Stimulated activated CD8-positive, alpha-beta memory T cell treated with anti-CD3 and anti-CD28 coated beads, Interleukin-15, amount 100 ng/mL, for 24 hours (primary cell): ENCODE measurements at places on chromosomes 2 and 18.

DNA sequence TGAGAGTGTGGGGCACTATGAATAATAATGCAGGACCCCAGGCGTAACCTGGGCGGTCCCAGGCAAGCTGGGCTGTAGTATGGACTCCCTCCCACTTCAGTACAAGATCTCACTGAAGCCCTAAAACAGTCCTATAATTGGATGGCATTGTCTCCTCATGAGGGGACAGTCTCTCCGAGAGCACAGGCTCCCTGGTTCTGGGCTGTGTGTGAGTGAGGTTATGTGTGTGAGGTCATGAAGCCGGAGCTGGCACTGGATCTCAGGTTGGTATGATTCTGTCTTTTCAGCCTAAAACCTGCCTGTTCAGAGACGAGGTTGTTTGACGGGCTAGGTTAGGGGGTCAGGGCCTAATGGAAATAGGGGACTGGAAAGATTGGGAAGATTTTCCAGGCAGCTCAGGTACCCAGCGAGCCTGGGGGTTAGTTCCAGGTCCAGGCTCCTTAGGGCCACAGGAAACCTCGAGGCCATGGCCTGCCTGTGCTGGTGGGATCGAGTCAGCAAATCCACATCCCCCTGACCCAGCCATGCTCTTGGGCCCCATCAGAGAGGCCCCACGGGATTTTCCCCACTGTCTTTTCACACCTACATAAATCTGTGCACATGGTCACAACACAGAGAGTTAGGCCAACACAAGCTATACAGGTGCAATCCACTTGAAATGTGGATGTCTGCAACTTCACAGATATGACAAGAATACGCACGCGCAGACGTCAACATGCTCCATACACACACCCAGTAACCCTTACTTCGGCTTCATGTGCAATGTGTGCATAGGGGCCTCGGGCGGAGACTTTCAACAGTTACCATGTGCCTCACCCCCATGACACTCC lies 94.8 kb downstream of the INHBB start:
- no peak for DNase-seq

DNA sequence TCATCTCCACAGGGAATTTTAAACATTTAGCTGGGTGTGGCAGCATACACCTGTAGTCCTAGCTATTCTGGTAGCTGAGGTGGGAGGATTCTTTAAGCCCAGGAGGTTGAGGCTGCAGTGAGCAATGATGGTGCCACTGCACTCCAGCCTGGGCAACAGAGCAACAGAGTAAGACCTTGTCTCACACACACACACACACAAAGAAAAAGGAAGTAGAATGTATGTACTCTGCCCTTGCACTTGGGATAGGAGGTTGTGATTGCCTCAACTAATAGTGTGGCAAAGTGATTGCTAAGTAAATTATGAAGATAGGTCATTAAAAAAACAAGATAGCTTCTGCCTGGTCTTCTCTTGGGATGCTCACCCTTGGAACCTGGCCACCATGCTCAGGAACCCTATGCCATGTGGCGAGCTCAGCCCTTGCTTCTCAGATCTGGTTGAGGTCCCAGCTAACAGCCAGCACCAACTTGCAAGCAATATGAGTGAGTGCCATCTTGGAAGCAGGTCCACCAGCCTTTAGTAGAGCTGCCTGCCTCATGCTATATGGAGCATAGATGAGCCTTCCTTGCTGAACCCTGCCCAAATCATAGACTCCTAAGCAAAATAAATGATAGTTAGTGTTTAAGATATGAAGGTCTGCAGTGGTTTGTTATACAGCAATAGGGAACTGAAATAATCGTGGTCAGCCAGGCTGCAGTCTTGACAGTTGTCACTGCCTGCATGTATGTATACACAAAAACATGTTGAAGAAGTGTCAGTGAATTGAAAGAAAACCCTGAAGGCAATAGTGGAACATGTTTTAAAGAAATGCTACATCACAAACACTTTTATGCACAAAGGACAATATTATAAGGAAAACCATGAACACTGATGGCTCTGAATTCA lies 30.1 kb upstream of the PNO1 start:
- no peak for DNase-seq

DNA sequence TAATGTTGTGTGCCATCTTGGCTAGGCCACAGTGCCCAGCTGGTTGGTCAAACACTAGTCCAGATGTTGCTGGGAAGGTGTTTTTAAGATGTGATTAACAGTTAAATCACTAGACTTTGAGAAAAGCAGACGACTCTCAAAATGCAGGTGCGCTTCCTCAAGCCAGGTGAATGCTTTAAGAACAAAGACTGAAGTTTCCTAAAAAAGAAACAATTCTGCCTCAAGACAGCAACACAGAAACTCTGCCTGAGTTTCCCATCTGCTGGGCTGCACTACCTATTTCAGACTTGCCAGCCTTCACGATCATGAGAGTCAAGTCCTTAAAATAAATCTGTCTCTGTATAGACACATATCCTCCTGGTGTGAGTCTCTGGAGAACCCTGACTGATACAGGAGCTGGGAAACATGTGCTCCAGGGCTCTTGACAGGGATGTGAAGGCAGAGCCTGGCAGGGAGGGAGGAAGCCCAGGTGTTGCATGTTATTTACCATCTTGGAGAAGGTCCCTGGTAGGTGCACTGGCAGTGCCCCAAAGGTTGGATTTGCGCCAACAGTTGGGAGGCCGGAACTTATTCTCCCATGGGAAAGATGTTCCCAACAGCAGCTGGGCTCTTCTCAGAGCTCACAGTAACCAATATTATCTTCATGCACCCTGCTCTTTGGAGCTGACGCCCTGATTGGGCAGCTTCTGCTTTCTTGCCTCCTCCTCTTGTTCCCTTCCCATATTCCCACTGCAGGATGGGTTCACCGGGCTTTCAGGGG lies 43.9 kb downstream of the ST6GAL2 start:
- no peak for DNase-seq

DNA sequence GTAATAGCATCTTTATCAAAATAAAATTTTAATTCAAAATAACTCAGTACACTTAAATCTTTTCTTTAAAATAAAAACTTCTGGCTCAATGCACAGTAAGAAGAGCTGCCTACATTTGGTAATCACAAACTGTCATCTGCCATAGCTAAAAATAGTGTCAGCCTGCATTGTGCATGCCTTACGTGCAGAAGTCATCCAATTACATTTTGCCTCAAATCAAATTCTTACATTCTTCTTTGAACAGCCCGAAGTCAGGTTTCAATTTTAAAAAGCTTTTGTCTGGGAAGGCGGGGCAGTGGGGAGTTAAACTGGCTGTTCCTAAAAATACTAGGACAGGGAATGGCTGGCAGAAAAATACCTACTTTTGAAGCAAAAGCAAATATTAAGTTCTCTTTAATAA lies 51.1 kb downstream of the RTN4 start:
- no peak for DNase-seq

DNA sequence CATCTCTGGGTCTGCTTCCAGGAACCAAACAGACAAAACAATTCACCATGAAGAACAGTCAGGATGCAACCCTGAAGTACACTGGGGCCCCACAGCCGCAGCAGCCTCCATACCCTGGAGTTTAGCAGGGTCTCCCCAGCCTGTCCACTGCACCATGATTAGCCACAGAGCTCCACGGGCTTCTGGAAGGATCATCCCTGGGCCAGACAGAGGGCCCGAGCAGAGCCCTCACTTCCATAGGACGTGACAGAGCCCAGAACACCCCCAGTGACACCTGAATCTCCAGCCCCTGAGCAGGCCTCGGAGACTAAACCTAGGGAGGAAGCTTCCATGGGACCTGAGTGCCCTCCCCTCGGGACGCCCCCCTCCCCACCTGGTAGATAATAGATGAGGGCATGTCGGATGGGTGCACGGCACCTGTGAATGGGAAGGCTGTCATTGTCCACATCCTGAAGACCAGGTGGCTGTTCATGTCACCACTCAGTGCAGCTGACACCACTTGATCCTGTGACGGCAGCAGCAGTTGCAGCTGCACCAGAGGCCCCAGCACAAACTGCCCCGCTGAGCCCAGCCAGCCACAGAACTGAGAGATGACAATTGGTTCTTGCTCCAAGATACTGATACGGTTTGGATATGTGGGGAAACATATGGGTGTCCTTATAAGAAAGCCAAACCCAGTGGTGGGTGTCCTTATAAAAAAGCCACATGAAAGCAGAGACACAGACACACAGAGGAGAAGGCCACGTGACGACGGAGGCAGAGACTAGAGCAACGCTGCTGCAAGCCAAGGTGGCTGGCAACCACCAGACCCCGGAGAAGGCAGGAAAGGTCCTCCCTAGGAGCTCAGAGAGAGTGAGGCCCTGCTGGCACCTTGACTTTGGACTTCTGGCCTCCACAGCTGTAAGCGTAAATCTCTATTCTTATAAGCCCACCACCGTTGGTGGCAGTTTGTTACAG lies 23.2 kb downstream of the KIF1A start:
- DNase-seq = no peak

- no peak for DNase-seq
Observed at GRCh38 chr2:78127424-78127823, 605.2 kb upstream of the LRRTM4 start.

DNA sequence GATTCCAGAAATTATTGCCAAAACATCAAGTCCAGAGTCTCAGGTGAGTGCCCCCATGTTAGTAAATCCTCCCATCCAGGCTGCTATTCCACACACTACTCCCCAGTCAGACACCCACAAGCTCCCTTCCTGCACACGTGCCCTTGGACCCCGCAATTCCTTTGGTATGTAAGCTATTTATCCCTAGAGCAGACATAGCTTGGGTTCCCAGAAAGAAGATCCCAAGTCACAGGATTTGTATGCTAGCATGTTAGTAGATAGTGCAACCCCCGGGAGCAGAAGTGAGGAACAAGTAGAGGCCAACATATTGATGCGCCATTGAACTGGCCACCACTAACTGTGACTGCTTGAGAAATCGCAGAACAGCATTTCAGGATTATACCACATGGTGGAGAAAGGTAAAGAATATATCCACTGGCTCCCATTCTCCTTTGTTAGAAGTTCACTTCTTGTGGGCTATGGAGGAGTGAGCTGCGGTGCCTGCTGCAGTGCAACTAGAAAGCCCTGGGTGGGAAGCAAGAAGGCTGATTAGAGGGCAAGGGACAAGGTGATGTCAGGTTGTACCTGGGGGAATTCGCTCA lies 137.5 kb upstream of the CHAC2 start:
- no peak for DNase-seq

DNA sequence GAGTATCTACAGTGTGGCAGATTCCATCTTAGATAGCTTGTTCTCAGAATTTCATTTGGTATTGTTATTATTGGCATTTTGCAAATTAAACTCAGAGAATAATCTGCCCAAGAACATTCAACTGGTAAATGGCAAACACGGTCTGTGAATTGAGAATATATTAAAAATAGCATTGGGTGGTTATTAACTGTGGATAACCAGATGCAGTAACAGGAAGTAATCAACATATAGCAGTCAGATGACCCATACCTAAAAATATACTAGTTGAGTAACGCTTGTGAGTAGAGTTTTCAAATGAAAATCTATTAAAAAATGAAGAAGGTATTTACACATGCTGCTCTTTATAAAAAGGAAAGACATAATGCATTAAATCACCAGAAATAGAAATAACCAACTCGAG lies 129.5 kb downstream of the ZNF804A start:
- no peak for DNase-seq

- DNase-seq = no peak
Observed at GRCh38 chr2:122218596-122218995, 463.1 kb downstream of the TSN start.

- DNase-seq = no peak
Observed at GRCh38 chr2:226674123-226674522, 125.5 kb downstream of the IRS1 start.

GRCh38 chr2:104849618-104850141 lies 4.2 kb upstream of the POU3F3 start:
- DNase-seq = no peak

GRCh38 chr2:239743206-239743605 lies 281.9 kb downstream of the NDUFA10 start:
- no peak for DNase-seq

DNA sequence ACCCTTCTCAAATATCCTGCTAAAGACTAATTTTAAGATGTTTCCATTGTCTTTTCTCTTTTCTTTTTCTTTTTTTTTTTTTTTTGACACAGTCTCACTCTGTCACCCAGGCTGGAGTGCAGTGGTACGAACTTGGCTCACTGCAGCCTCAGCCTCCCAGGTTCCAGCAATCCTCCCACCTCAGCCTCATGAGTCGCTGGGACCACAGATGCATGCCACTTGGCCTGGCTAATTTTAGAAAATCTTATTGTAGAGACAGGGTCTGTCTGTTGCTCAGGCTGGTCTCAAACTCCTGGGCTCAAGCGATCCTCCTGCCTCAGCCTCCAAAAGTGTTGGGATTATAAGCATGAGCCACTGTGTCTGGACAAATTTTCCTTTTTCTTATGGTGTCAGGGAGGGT lies 167.5 kb downstream of the MCFD2 start:
- no peak for DNase-seq

DNA sequence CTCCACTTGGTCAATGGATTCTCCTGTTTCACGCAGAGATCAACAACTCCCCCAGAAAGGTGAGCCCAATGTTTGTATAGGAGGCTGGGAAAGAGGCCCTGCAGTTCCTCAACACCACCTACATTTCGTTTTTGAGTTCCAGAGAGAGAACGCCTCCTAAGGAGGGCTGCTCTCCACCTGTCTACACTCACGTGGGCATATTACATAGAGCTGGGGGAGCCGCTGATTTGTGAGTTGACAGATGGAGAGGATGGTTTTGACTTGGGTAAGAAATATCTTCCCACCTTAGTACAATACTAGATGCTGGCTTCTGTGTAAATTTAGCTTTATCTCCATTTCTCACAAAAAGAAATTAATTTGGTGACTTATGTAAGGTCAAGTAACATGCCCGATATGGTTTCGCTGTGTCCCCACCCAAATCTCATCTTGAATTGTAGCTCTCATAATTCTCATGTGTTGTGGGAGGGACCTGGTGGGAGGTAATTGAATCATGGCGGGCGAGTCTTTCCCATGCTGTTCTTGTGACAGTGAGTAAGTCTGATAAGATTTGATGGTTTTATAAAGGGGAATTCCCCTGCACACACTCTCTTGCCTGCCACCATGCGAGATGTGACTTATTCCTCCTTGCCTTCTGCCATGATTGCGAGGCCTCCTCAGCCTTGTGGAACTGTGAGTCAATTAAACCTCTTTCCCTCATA lies 274.5 kb upstream of the PXDN start:
- no peak for DNase-seq
